ENCODE measurements at places on chromosomes 5 and 9.

DNA sequence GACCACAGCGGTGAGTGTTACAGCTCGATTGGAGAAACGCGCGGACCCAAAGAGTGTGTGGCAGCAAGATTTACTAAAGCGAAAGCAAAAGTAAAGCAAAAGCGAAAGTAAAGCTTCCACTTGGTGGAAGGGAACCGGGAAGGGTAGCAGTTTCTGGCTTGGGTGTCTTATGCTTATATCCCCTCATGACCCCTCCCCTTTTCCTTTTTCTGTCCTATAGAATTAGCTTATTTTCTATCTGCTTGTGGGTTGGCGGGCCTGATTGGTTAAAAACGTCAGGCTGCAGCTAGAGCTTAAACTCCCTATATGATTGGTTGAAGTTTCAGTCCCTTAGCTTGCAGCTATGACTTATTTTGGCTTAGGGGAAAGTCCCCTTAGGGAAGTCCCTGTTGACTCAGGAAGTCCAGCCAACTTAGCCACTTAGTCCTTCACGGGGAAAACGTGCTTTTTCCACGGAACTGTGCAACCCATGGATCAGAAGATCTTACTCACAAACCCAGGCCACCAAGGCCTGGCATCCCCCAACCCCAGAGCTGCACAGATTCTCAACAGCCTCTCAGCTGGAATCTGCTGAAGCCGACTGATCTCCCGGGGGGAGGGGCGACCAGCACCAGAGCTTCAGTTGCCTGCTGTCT is 114.2 kb upstream of the ADAMTS16 start:
- DNase-seq = no peak

DNA sequence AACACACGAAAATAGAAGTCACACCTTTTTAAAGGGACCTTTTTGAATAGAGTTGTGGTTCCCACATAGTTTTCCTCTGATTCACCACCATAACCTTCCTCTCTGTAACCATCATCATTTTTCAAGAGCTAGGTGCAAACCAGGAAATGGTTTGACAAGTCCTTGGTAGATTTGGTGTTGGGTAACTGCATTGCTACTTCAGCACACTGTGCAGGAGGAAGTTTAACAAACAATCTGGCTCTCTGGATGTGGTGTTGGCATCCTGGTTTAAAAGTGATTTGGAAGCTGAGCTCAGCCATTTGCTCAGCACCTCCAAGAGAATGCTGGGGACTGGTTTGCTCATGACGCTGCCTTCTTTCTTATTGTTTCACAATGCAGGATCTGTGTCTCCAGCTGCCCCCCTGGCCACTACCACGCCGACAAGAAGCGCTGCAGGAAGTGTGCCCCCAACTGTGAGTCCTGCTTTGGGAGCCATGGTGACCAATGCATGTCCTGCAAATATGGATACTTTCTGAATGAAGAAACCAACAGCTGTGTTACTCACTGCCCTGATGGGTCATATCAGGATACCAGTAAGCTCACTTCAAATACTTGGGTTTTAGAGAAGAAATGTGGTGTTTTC is 213.1 kb downstream of the RFK start:
- DNase-seq = peak; percentile 58

- DNase-seq = no peak
Measured at GRCh38 chr5:72281764-72282499, 38.1 kb downstream of the MRPS27 start.

DNA sequence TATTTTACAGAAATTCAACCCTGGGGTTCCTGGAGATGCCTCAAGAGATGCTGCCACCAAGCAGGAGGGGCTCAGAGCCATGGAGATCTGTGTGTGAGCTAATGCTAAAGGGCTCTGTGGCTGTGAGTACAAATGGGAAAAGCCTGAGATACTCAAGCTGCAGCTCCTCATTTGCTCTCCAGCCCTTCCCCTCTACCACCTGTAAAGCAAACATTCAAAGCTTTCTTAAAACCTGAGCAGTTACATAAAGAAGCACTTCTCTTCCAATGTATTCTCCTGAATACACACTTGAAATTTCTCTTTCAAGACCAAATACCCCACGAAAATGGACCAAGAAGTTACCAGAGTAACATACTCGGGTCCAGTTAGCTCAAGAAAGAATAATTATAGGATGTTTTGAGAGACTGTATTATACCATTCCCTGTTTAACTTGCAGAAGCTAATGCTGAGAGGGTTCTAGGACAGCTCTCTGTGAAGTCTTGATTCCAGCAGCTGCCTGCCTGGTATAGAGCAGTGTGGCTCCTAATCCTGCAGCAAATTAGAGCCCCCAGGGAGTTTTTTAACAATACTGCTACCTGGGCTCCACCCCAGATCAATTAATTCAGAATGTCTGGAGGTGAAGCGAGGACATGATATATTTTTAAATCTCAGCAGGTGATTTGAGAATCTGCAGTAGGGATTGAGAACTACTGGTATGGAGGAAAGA is 21.1 kb downstream of the RGS7BP start:
- no peak for DNase-seq

- DNase-seq = no peak
Measured at GRCh38 chr5:20229303-20230005, 241.5 kb upstream of the CDH18 start.

GRCh38 chr5:90658620-90659019 is 100.0 kb downstream of the ADGRV1 start:
- peak; percentile 15 for DNase-seq

- no peak for DNase-seq
Measured at GRCh38 chr9:135010921-135011320, 76.5 kb upstream of the OLFM1 start.

GRCh38 chr9:26413611-26414010 is 479.0 kb downstream of the CAAP1 start:
- DNase-seq = no peak

GRCh38 chr5:41876678-41877077 is 6.5 kb upstream of the OXCT1 start:
- DNase-seq = no peak

GRCh38 chr5:140130949-140131733 is 5.4 kb downstream of the IGIP start:
- no peak for DNase-seq

- DNase-seq = peak; percentile 97
Measured at GRCh38 chr9:121333950-121334773, 35.9 kb downstream of the STOM start.

GRCh38 chr5:121006217-121006616 is 542.1 kb downstream of the PRR16 start:
- DNase-seq = no peak

GRCh38 chr9:21904776-21905175 is 89.4 kb downstream of the CDKN2A start:
- no peak for DNase-seq

DNA sequence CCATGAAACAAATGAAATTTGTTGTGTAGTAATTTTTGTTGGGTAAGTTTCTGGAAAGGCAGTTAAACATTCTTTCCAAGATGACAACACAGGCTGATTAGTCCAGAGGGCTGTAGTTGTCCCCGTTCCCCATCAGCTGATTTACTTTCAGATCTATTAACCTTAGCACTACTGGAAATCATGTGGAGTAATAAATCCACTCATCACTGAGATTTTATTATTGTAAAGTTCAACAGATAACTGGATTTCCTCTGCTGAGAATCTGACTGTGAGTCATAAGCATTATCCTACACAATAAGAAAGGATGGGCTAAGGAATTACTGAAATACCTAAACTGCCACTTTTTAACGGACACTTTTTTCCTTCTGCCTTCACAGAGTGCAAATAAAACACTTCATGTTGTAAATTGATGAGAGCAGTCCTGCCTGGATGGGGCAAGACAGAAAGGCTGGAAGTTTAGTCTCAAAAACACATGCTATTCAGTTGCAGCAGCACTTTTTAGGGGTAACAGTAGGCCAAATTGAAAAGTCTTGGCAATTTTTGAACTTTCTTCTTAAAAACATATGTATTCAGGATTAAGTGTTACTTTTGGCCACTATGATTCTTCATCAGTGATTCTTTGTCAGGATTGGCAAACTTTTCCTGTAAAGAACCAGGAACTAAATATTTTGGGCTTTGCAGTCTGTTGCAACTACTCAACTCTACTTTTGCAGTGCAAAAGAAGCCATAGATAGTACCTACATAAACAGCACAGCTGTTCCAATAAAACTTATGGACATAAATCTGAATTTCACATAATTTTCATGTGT is 7.0 kb downstream of the STOM start:
- DNase-seq = no peak

GRCh38 chr5:52262844-52263243 is 524.9 kb upstream of the ITGA1 start:
- no peak for DNase-seq

- DNase-seq = no peak
Measured at GRCh38 chr5:80369521-80369920, 38.3 kb upstream of the ZFYVE16 start.

DNA sequence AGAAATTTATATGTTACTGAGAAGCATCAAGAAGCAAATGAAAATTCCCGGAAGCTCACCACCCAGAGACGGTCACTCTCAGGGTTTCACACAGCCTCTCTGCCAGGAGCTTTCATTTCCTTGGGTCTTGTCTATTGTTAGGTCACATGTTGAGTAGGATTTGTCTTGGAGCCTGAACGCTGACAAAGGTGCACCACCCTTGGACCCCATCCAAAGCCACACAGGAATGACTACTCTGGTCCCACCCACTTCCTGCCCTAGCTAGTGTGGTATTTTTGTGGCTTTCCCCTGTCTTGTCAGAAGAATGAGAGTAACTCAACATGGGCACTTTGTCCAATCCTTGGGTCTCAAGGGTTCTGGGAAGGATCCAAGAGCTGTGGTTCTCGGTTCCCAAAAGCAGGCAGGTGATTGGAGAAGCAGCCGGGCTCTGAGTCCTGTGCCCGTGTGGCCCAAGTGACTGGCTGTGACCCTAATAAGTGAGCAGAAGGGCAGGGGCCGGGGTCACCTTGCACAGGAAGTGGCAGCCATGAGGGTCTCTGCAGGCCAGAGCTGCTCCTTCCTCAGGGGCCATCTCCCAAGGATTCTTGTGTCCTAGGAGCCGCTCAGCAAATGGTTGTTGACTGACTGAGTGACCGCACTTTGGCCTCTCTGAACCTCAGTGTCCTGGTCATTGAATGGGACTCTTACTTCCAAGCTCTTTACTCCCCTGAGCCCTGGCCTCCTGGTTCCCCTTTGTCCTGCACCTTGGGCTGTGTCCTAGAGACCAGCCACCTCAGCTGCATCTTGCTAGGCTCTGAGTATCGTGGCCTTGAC is 6.9 kb downstream of the FGD3 start:
- peak; percentile 80 for DNase-seq

GRCh38 chr9:93505541-93506132 is 52.3 kb upstream of the FAM120AOS start:
- peak; percentile 68 for DNase-seq

DNA sequence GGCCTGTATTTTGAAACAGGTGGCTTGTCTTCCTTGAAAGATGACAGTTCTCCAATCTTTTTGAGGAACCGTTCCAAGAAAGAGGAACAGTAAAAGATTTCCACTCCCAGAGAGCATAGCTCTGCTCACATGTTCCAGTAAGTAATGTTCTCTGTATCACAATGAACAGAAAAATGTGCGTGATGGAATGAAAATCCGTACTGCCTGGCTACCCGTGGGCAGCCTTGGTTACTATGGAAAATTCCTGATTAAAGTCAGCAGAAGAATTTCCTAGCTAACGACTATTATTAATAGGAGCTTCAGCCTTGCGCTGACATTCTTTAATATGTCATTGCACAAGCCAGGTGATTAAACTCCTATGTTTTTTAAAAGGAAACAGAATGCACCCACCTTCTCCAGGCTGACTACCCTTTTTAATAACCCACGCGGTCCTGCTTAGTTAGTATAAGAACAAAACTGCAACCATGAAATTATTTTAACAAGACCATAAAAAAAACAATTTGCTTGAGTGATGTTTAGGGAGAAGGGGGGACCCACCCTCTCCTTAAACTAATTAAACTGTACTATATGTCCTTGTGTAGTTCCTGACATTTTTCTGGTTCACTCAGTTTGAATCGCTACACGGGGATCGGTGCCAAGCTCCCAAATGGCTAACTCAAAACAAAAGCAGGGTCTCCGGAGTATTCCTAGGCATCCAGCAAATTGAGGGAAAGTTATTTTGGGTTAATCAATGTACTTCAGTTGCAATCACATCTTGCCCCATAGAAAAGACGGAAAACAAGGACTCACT is 54.8 kb upstream of the CPEB4 start:
- no peak for DNase-seq

DNA sequence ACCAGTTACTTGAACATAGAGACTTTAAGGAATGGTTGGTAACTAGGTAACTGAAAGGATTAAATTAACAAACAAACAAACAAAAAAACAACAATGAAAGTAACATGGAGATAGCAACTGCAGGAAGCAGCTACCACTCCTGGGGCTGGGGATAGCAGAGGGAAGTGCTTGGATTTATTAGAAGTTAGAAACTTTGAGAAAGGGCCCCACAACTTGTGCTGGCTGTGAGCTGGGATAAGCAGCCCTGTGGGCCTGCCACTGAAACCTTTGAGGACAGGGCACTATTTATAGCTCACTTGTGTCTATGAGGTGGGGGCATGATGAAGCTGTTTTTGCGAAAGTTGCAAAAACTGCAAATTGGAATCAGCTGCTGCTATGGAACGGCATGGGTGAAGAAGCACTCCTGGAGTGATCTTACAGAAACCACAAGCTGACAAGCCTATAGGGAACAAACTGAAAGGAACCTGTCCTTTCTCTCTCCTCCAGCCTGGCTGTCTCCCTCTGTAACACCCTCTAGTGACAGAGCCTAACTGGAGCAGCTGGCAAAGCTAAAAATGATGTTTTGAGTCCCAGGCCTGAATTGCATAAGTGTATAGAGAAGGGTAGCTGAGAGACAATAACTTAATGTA is 91.4 kb upstream of the RANBP6 start:
- peak; percentile 81 for DNase-seq

DNA sequence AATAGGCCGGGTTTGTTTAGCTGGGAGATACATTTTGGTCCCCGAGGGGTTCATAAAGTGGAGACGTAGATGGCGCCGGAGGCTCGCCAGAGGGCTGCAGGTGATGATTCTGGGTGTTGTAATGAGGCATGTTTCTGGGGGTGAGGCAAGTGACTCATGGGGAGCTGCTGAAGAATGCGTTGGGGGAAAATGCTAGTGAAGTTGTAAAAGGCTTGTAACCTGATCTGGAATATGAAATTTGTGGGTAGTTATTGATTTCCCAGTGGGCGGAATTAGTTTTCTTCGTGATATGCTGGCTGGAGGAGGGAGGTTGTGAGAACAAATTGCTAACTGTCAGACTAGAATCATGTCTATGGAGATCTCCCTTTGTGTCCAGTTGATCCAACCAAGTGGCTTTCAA is 158.3 kb downstream of the DOCK2 start:
- DNase-seq = no peak

DNA sequence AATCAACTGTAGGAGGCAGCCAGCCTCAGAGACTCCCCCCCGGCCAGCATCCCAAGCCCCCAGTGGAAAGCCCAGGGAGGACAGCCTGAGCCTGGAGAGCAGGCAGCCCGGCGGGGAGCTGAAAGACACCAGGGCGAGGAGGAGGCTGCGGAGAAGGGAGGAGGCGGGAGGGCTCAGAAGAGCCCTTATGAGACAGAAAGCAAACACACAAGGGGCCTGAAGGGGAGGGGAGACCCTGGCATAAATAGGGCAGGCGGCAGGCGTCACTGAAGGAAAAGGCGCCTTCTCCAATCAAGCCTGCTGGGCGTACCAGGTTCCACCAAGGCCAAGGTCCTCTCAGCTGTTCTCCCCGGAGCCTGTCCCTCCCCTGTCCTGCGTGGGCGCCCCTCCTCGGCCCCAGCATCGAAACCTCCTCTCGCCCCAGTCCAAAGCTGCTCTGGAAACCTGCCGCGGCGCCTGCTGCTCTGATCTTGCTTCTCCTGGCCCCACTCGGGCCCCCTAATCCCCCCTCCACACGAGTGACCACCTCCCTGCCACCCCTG is 1.3 kb downstream of the SLC9A3 start:
- peak; percentile 21 for DNase-seq

GRCh38 chr5:170469414-170469813 is 34.4 kb upstream of the KCNIP1 start:
- no peak for DNase-seq

- no peak for DNase-seq
Measured at GRCh38 chr9:130992682-130993032, 16.3 kb upstream of the LAMC3 start.

Measured in hematopoietic multipotent progenitor cell treated with erythropoietin and hydrocortisone succinate and interleukin-3 and kit ligand, for 4 days (in vitro differentiated cells).